ENCODE measurements at places on chromosomes 6 and 20. TPM values are rescaled to one million over a fixed set of nuclear protein-coding genes. Genes with fewer than 3 reads are reported as not detected.

The FAM83B gene
- total RNA-seq = 0.02 TPM

The FOXQ1 gene
- 5.3 TPM for total RNA-seq

The MLIP gene
- not detected for total RNA-seq

The TREML2 gene
- not detected for total RNA-seq

The CNR1 gene
- 2.4 TPM for total RNA-seq

The HLA-DRA gene
- not detected for total RNA-seq

The F13A1 gene
- not detected for total RNA-seq

The TMEM217 gene
- total RNA-seq = 0.54 TPM

The NFKBIE gene
- 5.7 TPM for total RNA-seq

The TP53INP2 gene
- total RNA-seq = 8.2 TPM

The EPPIN gene
- not detected for total RNA-seq

The SEMG1 gene
- total RNA-seq = not detected

The ATP6V1G2 gene
- total RNA-seq = 0.93 TPM

The EDN3 gene
- 2.9 TPM for total RNA-seq

The MAPK13 gene
- 0.49 TPM for total RNA-seq

The PHACTR3 gene
- 0.45 TPM for total RNA-seq

The RAMACL gene
- total RNA-seq = 0.16 TPM

The HAO1 gene
- not detected for total RNA-seq

The SMOC2 gene
- 0.03 TPM for total RNA-seq

The EGFL8 gene
- 1.9 TPM for total RNA-seq

The PRKN gene
- total RNA-seq = 0.24 TPM

The GPR6 gene
- not detected for total RNA-seq

The OR12D3 gene
- total RNA-seq = not detected

The DNAAF9 gene
- total RNA-seq = 6.5 TPM

The SLC26A8 gene
- 0.07 TPM for total RNA-seq

The TRAPPC3L gene
- not detected for total RNA-seq

The PAQR8 gene
- 1.1 TPM for total RNA-seq

Data from A549 treated with AZD2906 at 1 μM for 4 hours (cell line).